ENCODE measurements at places on chromosomes 11 and 22.
A peak's percentile ranks its signal among the peaks of the same experiment; 100 is the strongest.

- peak; percentile 64 for DNase-seq
Observed at GRCh38 chr11:13169709-13170108, 107.9 kb upstream of the BMAL1 start.

DNA sequence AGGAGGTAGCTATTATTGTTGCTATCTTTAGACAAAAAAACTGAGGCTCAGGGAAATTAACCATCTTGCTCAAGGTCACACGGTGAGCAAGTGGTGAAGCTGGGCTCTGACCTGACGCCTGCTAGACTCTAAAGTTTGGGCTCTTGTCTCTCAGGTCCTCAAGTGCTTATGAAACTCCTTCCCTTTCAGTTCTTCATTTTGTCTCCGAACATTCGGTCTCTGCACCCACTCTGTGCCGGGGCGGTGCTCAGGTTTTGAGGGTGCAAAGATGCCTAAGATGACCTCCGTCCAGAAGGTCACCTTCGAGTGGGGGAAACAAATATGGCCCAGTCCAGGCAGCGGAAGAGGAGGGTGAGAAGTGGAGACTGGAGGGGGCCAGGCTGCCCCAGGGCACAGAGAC is 16.0 kb downstream of the OVOL1 start:
- DNase-seq, result no peak

DNA sequence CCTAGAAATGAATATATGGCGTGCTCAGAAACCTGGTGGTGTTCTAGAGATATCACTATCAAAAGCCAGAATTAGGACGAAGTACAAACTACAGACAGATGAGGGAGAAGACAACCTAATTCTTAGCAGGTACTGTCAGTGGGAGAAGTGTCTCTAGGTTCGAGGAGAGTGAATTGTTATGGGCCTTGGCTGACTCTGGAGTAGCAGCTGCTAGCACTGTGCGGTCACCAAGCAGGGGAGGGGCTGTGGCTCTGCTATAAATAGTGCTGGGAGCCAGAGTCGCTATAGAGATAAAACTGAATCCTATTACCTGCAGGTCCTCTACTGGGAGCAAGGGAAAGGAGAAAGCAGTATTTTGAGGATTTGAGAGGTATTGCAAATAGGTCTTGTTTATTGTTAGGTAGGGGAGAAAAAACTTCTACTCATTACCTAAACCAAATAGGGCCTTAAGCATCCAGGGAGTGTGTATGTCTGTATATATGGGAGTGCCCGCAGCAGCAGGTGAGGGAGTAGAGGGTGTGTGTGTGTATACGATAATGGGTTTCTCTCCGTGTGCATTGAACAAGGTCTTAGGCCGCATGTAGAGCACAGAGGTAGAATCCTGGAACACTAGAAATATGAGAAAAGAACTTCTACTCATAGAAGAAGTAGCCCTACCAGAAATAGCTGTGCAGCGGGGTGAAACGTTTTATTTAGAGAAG is 2.2 kb downstream of the MADD start:
- no peak for DNase-seq

DNA sequence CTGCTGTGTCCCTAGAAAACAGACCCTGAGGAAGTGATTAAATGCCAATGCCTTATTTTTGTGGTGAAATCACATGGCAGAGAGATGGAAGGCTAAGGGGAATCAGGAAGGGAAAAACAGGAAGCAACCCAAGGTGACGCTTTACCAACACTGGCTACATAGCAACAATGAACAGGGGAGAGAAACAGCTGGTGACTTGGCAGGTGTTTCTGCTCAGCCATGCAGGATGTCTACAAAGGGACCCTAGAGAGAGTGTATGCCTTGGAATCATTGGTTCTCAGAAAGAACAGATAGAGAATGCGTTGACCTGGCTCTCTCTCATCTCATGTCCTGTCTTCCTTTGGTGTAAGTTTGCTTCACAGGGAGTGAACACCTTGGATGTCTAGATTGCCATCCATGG is 911.9 kb downstream of the OPCML start:
- DNase-seq, result no peak

DNA sequence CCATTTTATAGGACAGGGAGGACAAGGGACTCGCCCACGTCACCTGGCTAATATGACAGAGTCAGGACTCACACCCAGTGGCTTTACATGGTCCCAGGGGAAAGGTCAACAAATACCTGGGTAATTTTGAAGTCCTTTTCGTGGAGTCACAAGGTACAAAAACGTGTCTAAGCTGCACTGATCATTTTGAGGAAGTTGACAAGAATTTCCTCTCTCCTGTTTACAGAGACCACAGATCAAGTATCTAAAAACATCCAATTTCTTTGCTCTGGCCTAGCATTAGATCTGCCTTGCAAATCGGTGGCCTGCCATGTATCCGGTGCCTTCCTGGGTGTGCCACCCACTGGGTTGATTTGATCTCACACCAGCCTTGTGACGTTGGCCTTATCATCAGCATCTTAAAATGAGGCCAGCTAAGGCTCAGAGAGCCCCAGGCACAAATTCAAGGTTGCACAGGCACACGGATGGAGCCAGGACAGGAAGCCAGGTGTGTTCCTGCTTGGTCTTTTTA is 17.6 kb downstream of the GDPD5 start:
- no peak for DNase-seq

- DNase-seq, result no peak
Observed at GRCh38 chr22:35538801-35539321, 1.8 kb upstream of the RASD2 start.

GRCh38 chr11:94018721-94019120 is 2.4 kb upstream of the HEPHL1 start:
- no peak for DNase-seq

DNA sequence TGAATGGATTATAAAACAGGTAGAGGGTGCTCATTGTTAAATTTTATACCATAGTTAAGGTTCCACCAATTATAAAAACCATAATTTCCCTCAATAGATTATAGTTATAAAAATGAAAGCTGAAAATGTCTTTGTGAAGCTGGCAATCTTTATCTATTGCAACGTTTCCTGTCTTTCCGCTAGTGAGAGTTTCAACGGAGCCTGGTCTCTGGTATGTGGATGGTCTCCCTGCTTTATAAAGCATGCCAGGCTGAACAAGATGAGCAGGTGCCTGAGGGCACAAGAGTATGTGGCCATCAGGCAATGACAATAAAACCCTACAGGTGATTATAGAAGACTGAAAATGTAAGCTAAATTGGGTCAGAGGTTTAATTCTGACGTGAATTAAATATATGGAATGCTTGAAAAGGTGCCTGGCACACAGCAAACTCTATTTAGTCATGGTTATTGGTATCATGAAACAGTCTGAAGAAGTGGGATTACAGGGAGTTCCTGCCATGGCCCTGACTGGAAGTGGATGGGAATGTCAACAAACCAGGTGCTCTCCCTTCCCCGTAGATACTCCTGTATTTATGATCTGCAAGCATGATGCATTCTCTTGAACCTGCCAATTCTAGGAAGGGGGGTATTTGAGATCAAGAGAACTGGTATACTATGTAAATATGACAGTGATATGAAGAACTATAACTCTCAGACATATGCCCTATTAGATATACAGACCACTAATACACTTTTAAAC is 115.7 kb downstream of the ENTHD1 start:
- no peak for DNase-seq

- no peak for DNase-seq
Observed at GRCh38 chr22:38850941-38851849, 7.4 kb upstream of the NPTXR start.

DNA sequence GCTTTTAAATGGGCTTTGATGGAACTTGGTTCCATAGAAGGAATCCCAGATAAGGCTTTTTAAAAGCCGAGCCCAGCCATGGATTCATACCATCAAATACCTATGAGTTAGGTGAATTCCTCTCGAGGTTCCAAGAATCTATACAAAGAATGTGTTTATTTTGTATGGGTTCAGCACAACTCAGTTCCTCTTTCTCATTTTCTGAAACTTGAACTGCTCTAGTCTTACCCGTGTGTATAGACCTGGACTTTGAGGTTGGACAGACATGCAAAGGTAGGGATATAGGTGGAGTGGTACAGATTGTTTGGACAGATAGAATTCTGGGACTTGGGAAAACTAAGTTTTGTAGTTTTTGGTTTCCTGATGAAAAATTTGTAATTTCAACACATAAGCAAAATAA is 97.9 kb downstream of the PGR start:
- no peak for DNase-seq

DNA sequence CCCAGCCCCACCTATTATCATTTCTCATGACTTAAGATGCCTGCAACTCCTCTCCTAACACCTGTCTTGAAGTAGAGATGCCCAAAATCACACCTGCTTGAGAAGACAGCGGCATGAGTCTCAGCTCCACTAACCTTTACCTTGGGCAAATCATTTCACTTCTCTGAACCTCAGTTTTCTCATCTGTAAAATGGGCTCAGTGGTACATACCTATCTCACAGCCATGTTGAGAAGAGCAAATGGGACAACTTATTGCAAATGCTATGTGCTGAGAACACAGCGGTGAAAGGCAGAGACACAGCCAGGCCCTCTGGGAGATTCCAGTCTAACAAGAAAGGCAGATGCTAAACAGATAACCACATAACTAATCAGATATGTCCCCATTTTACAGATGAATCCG is 7.8 kb downstream of the TST start:
- no peak for DNase-seq

DNA sequence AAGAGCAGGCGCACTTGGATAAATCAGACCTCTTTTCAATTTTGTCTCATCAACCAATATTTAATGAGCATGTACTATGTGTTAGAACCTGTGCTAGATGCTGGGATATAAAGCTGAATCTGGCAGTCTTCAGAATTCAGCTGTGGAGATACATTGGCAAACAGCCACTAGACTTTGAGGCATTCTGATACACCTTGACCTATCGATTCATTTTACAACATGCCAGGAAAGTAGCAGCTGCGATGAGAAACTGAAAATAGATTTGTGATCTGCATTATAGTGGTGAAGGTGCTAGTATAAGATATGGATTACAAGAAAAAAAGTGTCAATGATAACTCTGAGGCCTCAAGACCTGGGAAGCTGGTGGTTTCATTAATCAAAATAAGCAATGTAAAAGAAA is 1338.1 kb upstream of the TENM4 start:
- DNase-seq, result no peak

DNA sequence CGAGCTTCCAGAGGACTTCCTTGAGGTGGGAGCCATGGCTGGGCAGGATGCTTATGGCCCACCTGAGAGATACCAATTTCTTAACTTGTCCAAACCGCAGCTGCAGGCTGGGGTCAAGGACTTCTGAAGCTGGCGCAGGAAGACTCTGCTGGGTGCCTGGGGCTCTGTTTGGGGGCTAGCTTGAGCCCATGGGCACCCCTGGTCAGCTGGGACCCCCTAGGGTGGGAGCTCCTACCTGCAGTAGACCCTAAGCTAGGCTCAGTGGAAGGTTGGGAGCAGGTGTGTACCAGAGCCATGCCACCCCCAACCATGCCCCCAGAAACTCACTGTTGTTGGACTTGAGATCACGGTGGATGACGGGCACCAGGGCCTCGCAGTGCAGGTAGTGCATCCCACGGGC is 1.3 kb downstream of the MAP3K11 start:
- DNase-seq, result no peak

GRCh38 chr11:78449866-78450265 is 32.2 kb upstream of the GAB2 start:
- no peak for DNase-seq

- DNase-seq, result no peak
Observed at GRCh38 chr11:111360150-111361043, 18.7 kb downstream of the POU2AF1 start.

- no peak for DNase-seq
Observed at GRCh38 chr11:78657968-78658839, 83.5 kb upstream of the NARS2 start.
